ENCODE measurements at places on chromosomes 2 and 18. TPM values are rescaled to one million over a fixed set of nuclear protein-coding genes. Genes with fewer than 3 reads are reported as not detected.

- no peak overlapping the region for H3K4me3 ChIP-seq
- peaks cover 1% of the 10 kb centered on the region for H3K27me3 ChIP-seq
- no peak overlapping the region for H3K27ac ChIP-seq
- H3K4me1 ChIP-seq, result no peaks in the 10 kb centered on the region
- H3K36me3 ChIP-seq, result no peaks in the 10 kb centered on the region
- DNase-seq, result no peak
These were observed 52.1 kb downstream of the COPS8 start for GRCh38 chr2:237137626-237138323.

GRCh38 chr2:64212801-64213321, 68.6 kb upstream of the PELI1 start:
- H3K36me3 ChIP-seq, result no peaks in the 10 kb centered on the region
- peak overlapping the region; percentile 86 for H3K27ac ChIP-seq
- H3K27me3 ChIP-seq, result no peaks in the 10 kb centered on the region
- peak overlapping the region; percentile 78 for H3K4me3 ChIP-seq
- peaks cover 39% of the 10 kb centered on the region for H3K4me1 ChIP-seq

SCYGR4 gene
- not detected for total RNA-seq

DNA sequence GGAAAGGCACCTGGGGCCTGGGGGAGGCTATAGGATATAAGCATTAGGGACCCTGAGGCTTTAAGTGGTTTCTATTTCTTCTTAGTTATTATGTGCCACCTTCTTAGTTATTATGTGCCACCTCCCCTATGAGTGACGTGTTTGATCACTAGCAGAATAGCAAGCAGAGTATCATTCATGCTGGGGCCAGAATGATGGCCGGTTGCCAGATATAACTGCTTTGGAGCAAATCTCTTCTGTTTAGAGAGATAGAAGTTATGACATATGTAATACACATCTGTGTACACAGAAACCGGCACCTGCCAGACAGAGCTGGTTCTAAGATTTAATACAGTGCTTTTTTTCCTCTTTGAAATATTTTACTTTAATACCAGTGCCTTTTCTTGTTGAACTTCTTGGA, 29.4 kb downstream of the LIPG start:
- no peak overlapping the region for H3K4me3 ChIP-seq
- DNase-seq, result no peak
- H3K4me1 ChIP-seq, result no peaks in the 10 kb centered on the region
- no peaks in the 10 kb centered on the region for H3K36me3 ChIP-seq

- H3K27me3 ChIP-seq, result no peaks in the 10 kb centered on the region
- DNase-seq, result no peak
- H3K36me3 ChIP-seq, result no peaks in the 10 kb centered on the region
These were observed 31.5 kb downstream of the SIX3 start for GRCh38 chr2:44972771-44973535.

DNA sequence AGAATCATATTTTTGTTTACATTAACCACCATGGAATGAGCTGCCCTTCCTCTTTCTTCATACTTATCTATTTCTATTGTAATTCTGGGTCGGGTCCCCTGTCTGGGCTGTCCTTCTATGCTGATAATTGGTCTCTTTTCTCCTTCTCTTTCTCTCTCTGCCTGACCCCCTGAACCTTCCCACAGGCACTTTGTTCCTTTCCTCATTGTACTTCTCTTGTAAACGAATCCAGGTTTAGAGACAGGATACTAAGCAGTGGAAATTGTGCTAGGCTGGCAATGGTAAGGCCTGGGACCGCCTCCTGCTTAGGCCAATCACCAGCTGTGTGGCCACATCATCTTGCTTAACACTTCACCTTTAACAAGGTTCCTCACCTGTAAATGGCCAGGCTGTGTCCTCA, 137.0 kb downstream of the ZNF532 start:
- no peaks in the 10 kb centered on the region for H3K36me3 ChIP-seq
- no peak overlapping the region for H3K27ac ChIP-seq
- no peak overlapping the region for H3K4me3 ChIP-seq
- DNase-seq, result no peak
- no peaks in the 10 kb centered on the region for H3K27me3 ChIP-seq
- H3K4me1 ChIP-seq, result no peaks in the 10 kb centered on the region

GRCh38 chr2:118431997-118432396, 343.7 kb downstream of the INSIG2 start:
- H3K4me1 ChIP-seq, result no peaks in the 10 kb centered on the region
- no peak overlapping the region for H3K27ac ChIP-seq
- no peak for DNase-seq
- H3K36me3 ChIP-seq, result no peaks in the 10 kb centered on the region
- H3K4me3 ChIP-seq, result no peak overlapping the region

VRK2 gene
- total RNA-seq, result 24.0 TPM

GRCh38 chr2:61535449-61535848, 2.7 kb downstream of the XPO1 start:
- peak overlapping the region; percentile 89 for H3K4me3 ChIP-seq
- peak overlapping the region; percentile 100 for H3K27ac ChIP-seq
- no peaks in the 10 kb centered on the region for H3K27me3 ChIP-seq
- peaks cover 10% of the 10 kb centered on the region for H3K36me3 ChIP-seq

- H3K27me3 ChIP-seq, result no peaks in the 10 kb centered on the region
- H3K4me1 ChIP-seq, result no peaks in the 10 kb centered on the region
- no peaks in the 10 kb centered on the region for H3K36me3 ChIP-seq
- H3K4me3 ChIP-seq, result no peak overlapping the region
- DNase-seq, result no peak
- H3K27ac ChIP-seq, result no peak overlapping the region
These were observed 88.2 kb downstream of the HS1BP3 start for GRCh38 chr2:20562540-20563225.

DNA sequence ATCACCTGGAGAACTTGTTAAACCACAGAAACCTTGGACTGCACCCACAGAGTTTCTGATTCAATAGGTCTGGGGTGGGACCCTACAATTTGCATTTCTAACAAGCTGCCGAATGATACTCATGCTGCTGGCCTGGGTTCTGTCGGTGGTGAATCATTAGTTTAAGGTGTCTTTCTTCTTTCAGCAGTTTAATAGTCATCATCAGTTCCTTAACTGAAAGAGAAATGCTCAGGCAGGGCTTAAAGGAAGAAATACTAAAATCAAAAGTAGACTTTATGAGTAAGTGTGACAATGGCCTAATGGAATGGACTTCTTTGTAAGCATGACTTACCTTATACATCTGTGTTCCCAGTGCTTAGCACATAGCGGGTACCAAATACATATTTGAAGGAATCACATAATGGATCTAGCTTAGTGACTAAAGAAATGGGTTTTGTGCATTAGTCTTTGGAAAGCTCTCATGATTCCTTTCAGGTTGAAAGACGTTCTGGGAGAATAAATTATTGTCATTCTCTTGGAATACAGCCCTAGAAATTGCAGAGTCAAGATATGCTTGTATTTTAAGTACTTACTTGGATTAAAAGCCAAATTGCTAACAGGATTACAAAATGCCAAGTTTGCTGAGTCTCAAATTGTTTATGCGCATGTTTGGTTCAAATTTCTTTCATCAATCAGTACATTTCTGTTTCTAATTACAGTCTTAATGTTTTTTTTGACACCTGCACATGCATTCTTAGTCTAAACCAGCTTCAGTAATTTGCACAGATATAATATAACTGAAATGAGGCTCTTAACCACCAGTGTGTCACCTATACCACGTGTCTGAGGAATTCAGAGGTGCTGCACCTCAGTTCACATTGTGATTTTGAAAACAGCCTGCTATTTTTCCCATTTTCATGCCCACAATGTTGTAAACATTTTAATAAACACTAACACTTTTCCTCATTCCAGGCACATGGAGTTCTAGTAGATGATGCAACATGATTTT, 220.3 kb upstream of the NRP2 start:
- H3K4me1 ChIP-seq, result no peaks in the 10 kb centered on the region
- H3K4me3 ChIP-seq, result no peak overlapping the region
- no peak for DNase-seq
- no peak overlapping the region for H3K27ac ChIP-seq

LCT gene
- not detected for total RNA-seq

CTLA4 gene
- total RNA-seq, result 459 TPM

NAT8 gene
- total RNA-seq, result not detected

DNA sequence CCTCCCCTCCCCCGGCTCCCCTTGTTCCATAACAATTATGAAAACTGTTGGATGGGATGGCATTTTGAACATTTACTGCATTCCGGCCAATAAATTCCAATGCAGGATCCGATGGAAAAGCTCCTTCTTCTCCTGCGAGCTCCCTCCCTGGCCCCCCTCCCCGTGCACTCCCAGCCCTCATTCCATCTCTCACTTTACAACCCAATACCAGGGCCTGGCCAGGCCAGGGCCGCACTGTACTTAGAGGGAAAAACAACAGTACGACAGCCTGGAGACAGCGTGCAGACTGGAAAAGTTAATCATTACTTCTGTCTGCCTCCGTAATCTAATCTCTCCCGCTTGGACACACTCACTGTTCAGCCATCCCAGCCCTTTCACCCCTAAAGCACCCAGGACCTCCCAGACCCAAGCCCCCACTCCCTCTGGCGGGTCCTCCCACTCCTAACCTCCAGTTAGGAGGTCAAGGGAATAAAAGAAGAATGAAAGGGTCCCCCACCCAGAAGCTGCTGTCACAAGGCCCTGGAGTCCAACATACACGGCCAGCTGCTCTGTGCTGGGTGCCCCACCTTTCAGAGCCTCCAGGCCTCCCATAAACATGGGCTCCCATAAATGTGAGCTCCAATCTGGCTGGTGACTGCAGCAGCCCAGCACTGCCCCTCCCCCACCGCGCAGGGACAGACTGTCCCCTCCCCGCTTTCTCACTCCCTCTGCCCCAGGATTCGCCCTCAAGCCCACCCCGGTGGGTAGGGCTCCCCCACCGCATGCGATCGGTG, 20.6 kb downstream of the SMAD7 start:
- H3K4me3 ChIP-seq, result no peak overlapping the region
- DNase-seq, result no peak
- H3K27ac ChIP-seq, result no peak overlapping the region
- H3K4me1 ChIP-seq, result peaks cover 97% of the 10 kb centered on the region
- H3K36me3 ChIP-seq, result no peaks in the 10 kb centered on the region

GRCh38 chr2:12819103-12819475, 102.4 kb downstream of the TRIB2 start:
- no peak overlapping the region for H3K27ac ChIP-seq
- H3K4me1 ChIP-seq, result no peaks in the 10 kb centered on the region
- H3K36me3 ChIP-seq, result no peaks in the 10 kb centered on the region

DNA sequence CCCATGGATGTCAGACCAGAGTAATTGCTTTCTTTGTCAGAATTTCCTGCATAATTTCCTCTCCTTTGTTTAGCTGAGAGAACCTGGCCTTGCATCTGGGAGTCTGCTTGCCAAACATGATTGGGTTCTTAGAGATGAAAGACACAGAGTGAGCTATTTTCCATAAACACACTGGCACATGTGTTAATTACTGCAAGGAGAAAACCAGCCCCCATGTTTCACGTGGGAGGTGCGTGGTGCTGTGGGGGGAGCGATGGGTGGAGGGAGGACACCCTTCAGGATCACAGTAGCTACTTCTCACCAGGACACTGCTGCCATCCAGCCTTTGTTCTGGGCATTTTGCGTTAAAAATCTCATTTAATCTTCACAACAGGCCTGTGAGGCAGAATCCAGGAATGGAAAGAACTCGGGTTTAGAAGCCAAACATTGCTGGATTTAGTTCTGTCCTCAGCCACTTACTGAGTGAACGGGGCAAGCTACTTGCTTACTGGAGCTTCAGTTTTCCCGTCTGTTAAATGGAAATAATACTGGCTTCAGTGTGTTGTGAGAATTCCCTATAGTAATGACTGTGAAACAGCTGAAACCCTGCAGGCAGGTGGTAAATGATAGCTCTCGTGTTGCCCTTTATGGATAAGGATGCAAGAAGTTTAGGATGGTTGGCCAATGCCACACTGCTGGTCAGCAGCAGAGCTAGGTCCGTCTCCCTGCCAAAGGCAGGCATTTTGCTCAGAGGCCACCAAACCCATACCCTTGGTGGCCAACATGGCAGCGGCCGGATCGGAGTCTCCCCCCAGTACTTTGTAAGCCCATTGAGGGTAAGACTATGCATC, 100.1 kb upstream of the ASAP2 start:
- H3K4me1 ChIP-seq, result no peaks in the 10 kb centered on the region
- DNase-seq, result no peak
- H3K36me3 ChIP-seq, result no peaks in the 10 kb centered on the region
- no peak overlapping the region for H3K4me3 ChIP-seq

All from CD4-positive, CD25-positive, alpha-beta regulatory T cell (primary cell).